Stimulated activated CD4-positive, alpha-beta T cell treated with anti-CD3 and anti-CD28 coated beads, Interleukin-1b, Interleukin-23, amount 100 ng/mL, for 1 hour (primary cell): ENCODE measurements at places on chromosomes 1 and 21.
A peak's percentile ranks its signal among the peaks of the same experiment; 100 is the strongest.

DNA sequence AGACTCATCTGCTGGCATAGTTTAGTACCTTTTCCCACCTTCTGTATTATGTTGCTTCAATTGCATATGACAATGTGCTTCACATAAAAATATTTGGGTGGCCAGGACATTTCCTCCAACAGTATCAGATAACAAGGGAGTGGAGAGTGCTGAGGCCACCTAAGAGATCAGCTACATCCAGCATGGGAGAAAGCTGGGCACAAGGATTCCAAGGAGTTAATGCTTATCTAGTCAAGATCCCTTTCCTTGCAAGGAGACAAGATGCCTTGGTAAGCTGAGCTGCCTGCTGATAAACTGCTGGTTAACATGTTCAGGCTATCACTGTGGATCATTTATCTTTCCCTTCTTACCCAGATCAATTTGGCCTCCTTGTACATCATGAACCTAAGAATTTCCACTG lies 5.4 kb downstream of the TACSTD2 start:
- DNase-seq: no peak

- DNase-seq: no peak
Observed at GRCh38 chr21:44572959-44573583, 458 bp upstream of the KRTAP10-4 start.

DNA sequence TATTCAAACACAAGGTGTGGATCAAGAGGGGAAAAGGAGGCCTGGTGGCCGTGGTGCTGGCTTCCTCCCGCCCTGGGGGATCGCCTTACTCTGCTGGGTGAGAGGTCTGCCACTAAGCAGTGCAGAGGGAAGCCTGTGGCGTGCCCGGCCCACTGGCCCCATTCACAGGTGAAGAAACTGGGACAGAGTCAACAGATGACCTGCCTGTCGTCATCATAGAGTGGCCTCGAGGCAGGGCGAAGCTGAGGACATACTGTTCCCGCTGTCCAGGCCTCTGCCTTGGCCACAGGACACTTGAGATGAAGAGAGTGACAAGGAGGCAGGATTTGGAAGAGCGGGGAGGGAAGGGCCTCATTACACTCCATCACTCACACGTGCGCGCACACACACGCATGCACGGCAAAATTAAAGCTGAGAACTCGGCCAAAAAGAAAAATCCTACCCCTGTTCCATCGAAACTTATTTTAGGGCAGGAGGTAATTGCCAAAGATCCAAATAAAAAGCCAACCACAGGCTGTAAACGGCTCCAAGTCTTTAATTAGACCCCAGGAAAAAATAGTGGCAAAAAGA lies 50.5 kb downstream of the CASZ1 start:
- DNase-seq: no peak

DNA sequence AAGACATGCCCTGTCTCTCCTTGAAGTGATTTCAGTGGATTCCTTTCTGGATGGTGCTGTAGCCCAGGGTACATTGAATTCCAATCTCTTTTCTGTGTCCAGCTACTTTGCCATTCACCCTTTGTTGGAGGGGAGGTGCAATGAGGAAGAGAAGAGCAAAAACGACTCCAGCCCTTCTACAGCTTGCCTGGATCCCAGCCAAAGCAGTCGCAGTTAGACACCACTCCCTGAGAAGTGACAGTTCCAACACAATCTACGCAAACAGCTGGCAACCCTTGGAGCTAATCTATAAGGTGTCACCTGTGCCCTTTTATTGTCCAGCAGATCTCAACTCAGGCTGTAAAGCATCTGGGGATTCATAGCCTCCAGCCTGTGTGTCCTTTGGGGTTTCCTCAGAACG lies 4.6 kb downstream of the CD244 start:
- no peak for DNase-seq

DNA sequence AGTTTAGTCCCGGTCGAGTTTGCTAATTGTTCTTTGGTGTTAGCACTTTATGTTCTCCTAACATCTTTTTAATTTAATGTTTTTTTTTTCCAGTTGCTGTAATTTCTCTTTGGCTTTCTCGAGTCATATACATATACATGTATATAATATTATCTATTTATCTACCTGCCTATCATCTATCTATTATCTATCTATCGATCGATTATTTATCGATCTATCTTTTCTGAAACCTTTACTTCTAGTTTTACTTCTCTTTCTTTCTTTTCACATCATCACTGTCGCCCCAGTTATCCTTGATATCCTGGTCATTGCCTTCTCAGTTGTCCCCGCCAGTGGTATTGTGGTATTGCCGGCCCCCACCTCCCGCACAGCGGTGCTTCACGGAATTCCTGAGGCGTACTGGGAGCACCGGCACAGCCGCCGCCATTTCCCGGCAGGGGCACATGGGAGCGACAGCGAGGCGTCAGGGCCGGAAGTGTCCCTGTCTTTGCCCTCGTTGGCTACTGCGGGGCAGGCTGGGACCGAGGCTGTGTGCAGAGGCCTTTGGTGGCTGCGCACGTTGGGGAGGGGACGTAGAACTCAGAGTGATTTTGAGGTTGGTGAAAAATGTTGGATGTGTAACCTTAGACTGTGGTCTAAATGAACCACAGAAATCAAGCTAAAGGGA lies 101.1 kb downstream of the NUF2 start:
- DNase-seq: no peak

DNA sequence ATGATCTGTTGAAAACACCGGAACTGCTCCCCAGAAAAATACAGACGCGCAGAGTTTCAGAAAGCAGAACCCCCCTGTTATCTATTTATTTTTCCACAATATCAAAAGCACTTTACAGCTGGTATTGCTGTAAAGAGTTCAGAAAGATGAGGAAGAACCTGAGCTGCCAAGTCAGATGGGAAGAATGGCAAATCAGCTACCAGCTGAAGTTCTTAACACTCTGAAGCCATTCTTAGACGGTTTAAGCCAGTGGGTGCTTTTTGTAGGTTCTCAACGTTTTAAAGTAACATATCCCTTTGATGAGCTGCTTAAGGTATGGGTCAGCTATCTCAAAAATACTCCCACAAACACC lies 714 bp upstream of the AKIRIN1 start:
- no peak for DNase-seq

- DNase-seq: no peak
Observed at GRCh38 chr1:36455386-36455785, 5.1 kb upstream of the OSCP1 start.

- DNase-seq: no peak
Observed at GRCh38 chr1:20402585-20403422, 83.2 kb downstream of the CAMK2N1 start.

DNA sequence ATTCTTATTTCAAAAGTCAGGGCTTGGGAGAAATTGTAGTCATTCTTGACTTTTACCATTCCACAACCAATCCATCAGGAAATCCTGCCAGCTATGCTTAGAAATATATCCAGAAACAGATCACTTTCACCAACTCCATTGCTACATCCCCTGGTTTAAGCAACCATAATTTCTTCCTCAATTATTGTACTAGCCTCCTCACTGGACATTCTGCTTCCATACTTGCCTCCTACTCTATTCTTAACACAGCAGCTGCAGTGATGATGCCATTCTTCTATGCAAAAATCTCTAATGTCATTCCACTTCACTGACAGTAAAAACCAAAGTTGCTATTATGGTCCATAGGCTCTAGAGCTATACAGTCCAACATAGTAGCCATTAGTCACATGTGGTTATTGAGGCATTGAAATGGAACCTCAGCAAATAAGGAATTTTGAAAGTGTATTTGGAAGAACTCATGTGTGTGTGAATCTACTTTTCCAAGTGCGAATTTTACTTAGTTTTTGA lies 110.7 kb upstream of the KIAA0040 start:
- no peak for DNase-seq

DNA sequence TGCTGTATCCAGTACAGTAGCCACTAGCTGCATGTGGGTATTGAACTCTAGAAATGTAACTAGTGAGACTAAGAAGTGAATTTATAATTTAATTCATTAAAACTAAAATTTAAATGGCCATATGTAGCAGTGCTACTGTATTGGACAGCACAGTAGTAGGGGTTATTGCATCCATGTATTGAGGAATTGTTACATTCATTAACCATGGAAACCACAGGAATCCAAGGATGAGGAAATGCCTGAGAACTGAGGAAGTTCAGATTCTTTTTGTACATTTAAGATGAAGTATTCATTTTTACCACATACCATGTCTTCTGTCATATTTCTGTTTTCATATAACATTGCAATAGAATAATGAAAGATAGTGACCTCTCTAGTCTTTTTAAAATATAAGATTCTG lies 2.6 kb downstream of the MTF2 start:
- no peak for DNase-seq

GRCh38 chr1:20185834-20186782 lies at the start of the genes PLA2G2C and UBXN10:
Gene PLA2G2C (minus strand): TSS chr1:20186518. CDS start chr1:20177363, 9,155 bp downstream.
Gene UBXN10 (plus strand): TSS chr1:20186096. CDS start chr1:20190562, 4,466 bp downstream.
- DNase-seq: peak; percentile 45

- no peak for DNase-seq
Observed at GRCh38 chr21:41832596-41833496, 46.3 kb downstream of the PRDM15 start.

DNA sequence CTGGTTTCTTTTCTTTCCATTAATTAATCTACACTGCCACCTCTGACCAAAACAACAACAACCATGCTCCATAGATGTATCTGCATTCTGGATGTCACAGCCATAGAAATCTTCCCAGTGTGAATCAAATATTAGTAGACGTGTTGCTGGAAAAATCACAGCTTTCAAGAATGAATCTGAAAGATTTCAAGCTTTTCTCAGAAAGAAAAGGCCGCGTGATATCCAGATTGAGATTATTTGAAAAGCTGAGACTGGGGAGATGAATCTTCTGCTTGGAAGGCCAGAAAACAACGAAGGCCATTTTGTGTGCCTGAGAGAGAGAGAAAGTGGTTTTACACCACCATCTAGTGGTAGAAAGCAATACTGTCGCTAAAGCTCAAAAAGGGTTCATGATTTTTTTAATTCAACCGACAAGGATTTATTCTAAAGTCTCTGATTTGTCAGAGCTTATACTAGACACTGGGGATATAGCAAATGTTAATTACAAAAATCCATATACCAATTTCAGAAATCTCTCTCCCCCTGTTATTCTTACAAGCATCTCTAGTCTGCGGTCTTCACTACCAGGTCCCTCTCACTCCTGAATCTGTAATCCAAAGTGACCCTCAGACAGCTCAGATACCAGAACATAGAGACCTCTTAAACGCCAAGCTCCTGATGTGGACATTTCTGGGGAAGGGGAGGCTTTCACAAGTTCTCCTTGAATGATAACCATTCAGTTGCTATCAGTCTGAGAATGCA lies 87.5 kb upstream of the SGIP1 start:
- no peak for DNase-seq

- DNase-seq: no peak
Observed at GRCh38 chr1:236748268-236748870, 46.7 kb upstream of the MTR start.

DNA sequence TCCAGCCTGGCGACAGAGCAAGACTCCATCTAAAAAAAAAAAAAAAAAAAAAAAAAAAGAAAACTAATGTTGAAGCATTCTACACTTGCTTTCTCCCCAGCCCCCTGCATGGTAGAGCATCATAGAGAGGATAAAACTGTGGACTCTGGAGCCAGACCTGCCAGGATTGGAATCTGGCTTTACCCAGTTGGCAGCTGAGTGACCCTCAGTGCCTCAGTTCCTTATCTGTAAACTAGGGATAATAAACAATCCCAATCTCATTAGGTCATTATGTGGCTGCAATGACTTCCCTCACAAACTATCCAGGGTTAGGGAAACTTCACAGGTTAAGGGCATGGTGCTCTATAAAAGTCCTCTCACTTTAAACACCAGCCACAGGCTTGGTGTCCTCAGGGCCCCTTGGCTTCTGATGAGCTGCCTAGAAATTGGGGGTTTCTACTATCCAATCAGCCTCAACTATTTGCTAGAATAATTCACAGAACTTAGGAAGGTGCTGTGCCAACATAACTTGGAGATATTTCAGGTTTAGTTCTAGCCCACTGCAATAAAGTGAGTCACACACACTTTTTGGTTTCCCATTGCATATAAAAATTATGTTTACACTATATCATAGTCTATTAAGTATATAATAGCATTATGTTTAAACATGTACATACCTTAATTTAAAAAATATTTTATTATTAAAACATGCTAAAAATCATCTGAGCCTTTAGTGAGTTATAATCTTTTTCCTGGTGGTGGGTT lies 180.5 kb upstream of the B3GALT2 start:
- DNase-seq: no peak

DNA sequence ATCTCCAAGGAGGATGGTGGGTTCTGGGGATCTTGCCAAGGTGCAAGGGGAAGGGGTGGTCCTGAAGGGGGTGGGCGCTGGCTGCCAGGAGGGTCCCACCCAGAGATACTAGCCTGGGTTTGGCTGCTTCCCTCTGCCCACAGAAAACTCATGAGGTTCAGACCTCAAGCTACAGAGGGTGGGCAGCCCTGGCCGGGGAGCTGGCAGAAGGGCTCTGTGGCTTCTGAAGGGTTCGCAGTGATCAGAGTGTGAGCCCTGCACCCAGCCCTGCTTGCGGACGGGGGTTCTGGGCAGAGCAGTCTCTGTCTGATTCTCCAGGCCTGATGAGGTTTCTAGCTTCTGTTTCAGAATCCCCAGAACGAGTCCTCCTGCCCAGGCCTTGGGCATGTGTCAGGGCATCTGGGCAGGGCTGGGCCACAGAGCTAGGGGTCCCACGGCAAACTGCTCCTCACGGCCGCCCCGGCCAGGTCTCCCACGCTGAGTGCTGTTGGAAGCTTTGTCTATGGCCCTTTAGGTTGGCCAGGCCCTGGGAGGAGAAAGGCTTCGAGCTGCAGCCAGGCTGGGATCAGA lies 635 bp upstream of the MMEL1 start:
- DNase-seq: no peak

DNA sequence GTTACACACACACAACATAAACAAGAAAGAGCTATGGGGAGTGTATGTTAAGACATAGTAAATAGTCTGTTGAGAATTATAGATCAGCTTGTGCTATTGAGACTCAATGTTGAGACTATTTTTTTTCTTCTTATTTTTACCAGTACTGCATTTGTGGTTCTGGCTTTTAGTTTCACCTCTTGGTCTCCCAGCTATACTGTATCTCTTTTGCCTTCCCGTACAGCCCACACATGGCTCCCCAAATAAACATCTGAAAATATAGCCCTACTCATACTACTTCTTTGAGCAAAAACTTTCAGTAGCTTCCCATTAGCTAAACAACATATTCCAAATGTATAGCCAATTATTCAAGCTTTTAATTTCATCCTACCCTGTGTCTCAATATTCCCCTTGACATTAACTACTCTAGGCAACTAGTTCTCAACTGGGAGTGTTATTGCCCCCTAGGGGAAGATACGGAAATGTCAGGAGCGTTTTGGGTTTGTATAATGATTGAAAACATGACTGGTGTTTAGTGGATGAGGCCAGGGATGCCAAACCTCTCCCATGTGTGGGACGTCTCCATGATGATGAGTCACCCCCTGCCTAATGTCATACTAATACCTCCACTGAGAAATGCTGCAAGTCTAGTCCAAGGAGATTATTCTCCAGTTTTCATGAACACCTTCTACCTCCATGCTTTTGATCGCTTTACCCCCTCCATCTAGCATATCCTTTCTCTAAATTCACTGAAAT lies 6.8 kb downstream of the RPE65 start:
- no peak for DNase-seq
